Amniotic stem cell (primary cell): ENCODE measurements at places on chromosomes 5 and 9.

GRCh38 chr9:99092643-99093491, 12.0 kb upstream of the TGFBR1 start:
- DNase-seq: no peak

DNA sequence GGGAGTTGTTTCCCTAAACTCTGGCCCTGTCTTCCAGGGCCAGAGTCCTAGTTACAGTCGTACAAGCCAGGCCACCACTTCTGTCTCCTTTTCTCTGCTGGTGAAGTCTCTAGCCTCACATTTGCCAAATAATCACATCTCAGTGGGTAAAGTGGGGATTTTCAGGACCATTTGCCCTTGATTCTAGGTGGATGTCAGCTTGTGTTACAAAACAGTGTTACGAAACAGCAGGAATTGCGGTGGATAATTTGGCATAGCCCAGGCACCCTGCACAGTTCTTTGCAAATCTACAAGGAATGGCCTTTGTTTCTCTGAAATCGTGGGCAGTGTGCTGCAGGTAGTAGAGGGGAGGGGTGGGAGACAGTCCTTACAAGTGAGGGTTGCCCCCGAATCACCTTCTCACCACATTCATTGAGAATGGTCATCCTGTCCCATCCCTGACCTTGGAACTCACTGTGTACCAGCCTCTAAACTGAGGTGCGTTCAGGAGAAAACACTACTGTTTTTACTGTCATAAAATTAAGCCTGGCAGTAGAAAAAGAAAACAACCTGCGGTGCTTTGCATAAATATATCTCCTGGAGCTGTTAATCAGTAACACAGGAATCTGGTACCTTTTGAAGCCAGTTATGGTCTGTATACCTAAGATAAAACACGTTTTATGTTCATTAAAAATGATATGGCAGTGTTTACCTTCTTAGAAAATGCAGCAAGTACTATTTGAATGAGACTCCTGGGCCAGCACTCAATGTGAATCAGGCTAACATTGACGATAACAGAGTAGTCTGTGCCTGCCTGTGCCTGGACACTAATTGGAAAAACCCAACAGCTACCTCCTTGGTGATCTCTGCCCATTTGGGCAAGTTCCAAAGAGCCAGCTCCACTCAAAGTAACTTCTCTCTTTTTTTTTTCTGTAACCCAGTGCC, 44.3 kb downstream of the CYSTM1 start:
- no peak for DNase-seq

DNA sequence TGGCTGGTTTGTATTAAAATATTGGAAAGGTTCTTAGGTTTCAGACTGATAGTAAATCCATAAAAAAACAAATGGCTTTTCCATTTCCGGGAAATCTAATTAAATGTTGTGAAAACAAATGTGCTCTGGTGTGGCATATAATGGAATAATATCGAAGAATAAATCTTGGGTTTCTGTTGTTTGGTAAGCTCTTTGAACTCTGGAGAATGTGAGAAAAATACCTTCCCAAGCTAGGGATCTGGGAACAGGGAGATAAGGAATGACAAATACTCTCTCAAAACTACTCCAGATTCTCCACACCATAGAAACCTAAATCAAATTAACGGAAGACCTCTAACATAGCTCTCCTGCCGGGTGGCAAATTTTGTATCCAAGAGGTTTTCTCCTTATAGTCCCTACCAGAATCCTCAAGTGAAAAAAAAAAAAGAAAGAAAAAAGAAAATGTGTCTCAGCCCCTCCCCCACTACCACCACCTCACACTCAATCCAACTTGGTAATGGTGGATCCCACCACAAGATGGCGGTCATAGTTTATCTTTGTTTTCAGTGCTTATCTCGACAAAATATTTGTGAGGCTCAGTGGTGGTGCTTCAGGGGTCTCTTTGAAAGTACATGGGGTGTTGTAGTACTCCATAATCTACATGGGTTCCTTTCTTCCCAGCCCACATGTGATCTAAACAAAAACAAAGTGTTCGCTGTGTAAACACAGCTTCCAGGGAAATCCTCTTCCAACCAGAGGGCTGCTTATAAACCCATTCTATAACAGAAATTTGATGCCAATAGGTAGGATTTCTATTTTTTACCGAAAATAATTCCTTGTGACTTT, 54.5 kb upstream of the FST start:
- no peak for DNase-seq

DNA sequence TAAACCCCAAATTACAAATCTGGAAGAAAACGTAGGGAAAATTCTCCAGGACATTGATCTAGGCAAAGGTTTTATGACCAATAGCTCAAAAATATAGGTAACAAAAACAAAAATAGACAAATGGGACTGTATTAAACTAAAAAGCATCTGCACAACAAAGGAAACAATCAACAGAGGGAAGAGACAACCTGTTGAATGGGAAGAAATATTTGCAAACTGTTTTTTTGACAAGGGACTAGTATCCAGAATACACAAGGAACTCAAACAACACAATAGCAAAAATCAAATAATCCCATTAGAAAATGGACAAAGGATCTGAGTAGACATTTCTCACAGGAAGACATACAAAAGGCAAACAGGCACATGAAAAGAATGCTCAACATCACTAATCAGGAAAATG, 386.3 kb downstream of the ENC1 start:
- no peak for DNase-seq

DNA sequence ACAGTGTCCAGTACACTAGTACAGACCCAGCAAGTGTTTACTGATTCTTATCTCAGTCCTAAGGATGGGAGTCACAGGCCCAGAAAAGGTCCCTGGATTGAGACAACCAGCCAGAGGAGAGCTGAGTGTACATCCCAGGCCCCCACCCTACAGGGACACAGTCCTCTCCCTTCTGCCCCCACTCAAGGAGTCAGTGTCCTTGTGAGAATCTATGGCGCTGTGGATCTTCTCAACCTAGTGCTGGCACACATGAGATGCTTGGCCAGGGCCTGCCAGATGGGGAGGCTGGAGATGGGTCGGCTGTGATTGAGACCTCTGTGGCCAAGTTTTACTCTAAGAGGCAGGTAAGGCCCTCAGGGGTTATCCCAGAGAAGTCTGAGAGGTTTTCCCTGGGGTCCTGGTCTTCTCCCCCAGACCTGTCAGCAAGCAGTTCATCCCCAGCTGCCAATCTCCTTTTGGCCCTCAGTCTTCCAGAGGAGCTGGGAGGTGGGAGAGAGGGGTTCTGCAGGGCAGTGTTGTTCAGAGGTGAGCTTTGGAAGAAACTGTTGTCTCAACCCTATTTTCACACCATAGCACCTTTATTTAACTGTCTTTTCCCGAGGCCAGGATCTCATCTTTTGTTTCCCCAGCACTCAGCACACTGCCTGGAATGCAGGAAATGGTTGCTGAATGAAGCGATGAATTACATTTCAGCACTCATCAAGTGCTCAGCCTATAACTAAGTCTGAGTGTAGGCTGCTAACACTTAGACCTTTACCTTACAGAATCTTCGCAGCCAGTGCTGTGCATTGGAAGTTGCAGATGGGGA, 3.2 kb upstream of the NSD1 start:
- DNase-seq: no peak

- DNase-seq: no peak
Observed at GRCh38 chr5:87751824-87752223, 339.1 kb upstream of the CCNH start.

- DNase-seq: no peak
Observed at GRCh38 chr9:135166565-135166964, 79.1 kb downstream of the OLFM1 start.

DNA sequence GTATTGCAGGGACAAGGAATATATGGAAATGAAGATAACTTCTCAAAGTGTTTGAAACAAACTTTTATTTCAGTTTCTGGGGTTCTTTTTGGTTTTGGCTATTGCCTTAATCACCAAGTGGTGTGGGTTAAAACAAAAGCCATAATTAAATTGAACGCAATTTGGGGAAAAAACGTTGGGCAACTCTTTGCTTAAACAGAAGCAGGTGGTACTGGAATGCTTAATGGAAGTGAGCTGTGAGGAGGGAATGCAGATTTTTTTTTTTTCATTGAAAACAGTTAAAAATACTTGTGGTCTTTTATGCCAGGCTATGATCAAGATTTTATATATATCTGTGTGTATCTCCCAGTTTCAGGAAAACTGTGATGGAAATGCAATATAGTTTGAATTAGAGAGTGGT, 195.7 kb upstream of the TUT7 start:
- no peak for DNase-seq

DNA sequence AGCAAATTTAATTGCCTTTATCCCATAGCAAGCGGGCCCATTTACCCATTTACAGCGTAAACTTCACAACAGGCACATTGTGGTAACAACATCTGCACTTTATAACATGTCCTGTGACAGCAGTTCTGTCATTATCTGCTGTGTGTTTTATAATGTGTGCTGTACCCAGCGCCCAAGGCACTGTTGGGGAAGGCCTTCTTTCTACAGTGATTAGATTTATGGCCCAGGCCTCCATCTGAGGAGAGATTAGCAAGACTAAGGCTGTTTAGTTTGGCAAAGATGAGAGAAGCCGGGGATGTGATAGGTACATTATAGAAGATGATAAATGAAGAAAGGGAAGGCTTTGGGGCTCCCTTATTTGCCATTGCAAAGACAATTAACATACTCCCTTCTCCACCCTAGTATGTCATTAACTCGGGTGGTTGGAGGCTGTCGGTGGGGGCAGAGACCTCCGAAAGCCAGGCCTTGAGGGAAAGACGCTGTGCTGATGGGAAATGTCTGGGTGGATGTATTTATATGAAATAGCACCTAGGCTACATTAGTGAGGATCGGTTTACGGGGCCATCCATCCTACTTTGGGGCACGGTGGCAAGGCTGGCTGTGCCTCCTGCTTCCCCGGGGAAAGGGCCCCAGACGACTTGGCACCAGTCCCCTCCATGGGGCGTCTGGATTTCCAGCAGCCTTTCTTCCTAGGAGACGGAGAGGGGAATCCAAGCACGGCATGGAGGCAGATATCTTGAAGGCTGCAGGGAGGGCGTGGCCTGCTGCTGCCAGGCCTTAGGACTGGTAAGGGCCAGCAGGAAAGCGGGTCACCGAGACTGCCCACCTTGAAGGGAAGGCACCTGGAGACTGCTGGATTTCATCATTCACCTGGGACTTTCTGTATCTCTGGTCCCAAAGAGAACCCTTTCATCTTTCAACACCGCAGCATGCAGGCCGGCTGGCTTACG, 64.3 kb upstream of the PTCH1 start:
- DNase-seq: no peak

- DNase-seq: no peak
Observed at GRCh38 chr5:176320577-176320976, 41.0 kb downstream of the KIAA1191 start.

GRCh38 chr9:112753725-112754124, 3.2 kb downstream of the SNX30 start:
- peak; percentile 56 for DNase-seq

- no peak for DNase-seq
Observed at GRCh38 chr5:148820461-148821395, 5.7 kb upstream of the ADRB2 start.

DNA sequence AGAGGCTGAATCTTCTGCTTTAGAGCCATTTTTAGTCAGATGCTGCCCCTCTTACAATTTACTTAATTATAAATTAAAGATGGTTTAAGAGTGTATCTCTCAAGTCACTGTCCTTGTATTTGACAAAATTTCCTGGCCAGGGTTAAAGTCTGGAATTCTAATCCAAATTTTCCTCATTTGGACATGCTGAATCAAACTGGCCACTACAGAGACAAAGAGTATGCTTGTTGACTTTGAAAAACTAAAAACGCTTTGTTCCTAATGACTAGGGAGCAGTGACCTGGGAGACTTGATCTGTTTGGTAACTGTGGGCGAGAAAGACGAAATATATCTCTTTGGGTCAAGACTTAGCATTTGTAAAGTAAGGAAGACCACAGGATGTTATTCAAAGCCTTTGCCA, 303.2 kb downstream of the ZSWIM6 start:
- DNase-seq: no peak

DNA sequence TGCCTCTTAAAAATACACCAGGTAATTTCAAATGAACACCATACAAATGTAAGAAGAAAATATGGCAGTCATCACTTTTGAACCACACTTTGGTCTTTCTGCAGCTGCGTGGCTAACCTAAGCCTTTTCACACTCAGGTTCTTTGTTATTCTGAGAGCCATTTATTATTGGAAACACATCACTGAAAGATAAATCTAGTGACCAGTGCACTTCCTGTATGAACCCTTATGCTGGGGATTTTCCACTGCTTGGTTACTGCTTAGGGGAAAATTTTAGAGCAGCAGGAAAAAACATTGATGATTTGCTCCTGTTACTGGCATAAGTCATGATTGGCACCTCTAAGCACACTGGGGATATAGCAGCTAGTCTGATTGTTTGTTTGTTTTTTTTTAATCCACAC, 58.6 kb upstream of the RANBP3L start:
- DNase-seq: no peak

- no peak for DNase-seq
Observed at GRCh38 chr9:96450613-96451528, 902 bp downstream of the HABP4 start.

DNA sequence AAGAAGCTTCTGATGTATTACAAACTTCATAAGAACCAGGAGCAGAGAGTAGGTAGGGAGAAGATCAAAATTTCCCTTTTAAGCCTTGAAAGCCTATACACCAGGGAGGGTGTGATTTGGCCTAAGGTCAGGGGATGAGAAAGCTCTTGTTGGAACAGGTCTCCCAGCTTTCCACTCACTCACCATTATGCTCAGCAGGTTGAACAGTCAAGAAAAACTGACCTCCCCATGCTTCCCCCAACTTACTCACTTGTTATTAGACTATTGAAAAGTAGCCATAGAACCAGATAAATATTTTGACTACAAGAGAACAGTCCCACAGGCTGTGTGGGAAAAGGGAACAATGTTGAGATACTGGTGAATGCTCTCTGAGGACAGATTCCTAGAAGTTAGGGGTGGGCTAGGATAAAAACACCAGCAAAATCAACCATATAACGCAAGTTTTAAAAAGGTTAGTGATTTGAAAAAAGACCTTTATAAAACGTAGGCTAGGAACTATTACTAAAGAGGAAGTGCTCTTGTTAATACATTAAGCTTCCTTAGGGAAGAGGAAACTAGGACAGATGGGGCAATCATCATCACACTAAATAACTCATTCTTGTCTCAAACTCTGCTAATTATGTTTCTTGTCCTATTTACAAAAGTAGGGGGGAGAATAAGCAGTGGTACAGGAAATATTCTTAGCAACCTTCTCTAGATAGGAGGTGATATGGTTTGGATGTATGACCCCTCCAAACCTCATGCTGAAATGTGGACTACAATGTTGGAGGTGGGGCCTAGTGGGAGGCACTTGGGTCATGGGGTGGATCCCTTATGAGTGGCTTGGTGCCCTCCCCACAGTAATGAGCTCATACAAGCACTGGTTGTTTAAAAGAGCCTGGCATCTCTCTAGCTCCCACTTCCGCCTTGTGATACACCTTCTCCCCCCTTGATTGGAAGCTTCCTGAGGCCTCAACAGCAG, 31.0 kb downstream of the PCDHGC5 start:
- no peak for DNase-seq

GRCh38 chr5:80481019-80481893, 6.6 kb upstream of the FAM151B start:
- peak; percentile 40 for DNase-seq

DNA sequence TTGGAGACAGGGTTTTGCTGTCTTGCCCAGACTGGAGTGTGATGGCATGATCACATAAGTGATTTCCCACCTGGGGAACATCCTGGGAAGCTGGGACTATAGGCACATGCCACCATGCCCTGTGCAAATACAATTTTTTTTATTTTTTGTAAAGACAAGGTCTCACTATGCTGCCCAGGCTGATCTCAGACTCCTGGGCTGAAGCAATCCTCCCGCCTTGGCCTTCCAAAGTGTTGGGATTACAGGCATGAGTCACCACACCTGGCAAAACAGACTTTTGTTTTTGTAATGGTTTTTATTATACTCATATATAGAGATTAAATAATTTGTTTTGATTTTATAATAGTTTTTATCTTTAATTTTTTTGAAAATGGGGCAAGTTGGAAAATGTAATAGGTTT, 14.7 kb downstream of the DNAJC25 start:
- no peak for DNase-seq
